T-helper 9 cell (primary cell): ENCODE measurements at places on chromosomes 12 and 14.

- DNase-seq = no peak
Observed at GRCh38 chr12:100346660-100347059, 10.2 kb upstream of the SLC17A8 start.

DNA sequence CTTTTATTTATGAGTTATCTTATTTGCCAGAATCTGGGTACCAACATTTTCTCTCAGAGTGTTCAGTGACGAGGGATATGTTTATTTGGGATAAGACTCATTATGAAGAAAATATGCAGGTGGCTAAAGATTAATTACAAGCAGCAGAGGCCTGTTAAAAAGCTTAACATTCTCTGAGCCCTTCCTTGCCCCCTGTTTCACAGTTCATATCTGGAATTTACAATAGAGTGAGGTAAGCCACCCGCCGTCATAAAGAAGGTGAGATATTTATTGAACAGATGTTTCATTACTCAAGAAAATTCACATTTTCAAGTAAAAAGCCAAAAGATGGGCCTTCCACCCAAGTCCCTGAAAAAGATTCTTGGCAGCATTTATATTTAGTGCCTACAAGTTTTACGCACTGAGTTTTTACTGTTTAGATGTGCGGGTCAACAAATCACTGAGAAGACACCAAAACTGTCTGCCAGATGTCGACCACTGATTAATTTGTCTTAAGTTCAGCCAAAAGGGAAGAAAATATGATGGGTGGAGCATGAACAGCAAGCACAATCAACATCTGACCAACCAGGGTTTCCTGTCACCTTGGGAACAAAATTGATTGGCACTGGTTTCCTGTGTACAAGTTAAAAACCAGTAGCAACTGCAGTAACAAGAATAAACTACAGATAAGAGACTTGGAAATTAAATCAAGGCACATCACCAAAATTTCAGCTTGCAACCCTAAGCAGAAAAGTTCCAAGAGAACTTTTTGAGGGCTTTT lies 85.5 kb upstream of the PTPRB start:
- no peak for DNase-seq

DNA sequence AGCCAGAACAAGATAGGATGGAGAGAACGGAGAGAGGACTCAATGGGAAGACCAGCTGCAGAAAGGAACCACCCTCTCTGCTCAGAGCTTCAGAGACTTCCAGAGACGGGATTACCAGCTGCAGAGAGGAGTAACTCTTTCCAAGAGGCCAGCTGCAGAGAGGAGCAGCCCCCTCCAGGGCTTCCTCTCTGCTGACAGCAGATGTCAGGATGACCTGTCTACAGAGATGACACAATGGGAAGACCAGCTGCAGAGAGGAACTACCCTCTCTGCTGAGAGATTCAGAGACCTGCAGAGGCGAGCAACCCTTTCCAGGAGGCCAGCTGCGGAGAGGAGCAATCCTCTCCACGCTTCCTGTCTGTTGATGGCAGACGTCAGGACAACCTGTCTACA lies 61.8 kb downstream of the KLRG1 start:
- no peak for DNase-seq

DNA sequence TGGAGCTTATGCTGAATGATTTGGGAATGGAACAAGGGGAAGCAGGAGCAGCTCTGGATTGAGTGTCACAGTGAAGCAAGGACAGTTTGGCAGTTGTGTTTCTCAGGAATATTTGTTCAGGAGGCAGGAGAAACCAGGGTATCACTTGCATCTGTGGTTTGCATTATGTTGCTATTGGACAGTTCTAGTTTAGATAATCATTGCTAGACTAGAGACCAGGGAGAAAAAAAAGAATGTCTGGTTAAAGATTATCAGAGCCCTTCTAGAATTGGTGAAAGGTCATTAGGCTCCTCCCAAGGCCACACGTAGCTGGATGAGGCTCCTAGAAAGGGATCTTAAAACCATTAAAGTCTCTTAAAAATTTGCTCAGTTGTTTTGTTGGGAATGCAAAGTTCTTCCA lies 17.0 kb upstream of the SRSF5 start:
- DNase-seq = no peak

GRCh38 chr12:5661811-5662210 lies 229.9 kb downstream of the NTF3 start:
- no peak for DNase-seq

GRCh38 chr12:33370318-33370717 lies 69.3 kb downstream of the SYT10 start:
- no peak for DNase-seq

- DNase-seq = no peak
Observed at GRCh38 chr14:41489315-41489972, 117.2 kb upstream of the LRFN5 start.

DNA sequence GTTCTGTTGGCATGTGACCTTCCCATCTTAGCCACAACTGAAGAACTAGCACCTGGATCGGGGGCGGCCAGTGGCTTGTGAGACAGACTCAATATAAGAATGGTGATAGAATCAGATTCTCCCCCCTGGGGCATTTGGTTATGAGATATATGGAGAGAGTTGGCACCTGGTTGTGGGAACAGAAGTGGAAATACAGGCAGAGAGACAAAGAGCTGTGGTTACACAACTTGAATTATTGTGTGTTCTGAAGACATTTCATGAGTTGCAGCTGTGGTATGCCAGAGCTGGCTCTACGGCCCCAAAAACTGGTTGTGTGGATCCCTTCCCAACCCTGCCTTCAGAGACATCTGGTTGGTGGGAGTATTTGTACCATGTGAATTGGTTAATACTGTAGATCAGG lies 2.9 kb upstream of the MSRB3 start:
- DNase-seq = no peak

DNA sequence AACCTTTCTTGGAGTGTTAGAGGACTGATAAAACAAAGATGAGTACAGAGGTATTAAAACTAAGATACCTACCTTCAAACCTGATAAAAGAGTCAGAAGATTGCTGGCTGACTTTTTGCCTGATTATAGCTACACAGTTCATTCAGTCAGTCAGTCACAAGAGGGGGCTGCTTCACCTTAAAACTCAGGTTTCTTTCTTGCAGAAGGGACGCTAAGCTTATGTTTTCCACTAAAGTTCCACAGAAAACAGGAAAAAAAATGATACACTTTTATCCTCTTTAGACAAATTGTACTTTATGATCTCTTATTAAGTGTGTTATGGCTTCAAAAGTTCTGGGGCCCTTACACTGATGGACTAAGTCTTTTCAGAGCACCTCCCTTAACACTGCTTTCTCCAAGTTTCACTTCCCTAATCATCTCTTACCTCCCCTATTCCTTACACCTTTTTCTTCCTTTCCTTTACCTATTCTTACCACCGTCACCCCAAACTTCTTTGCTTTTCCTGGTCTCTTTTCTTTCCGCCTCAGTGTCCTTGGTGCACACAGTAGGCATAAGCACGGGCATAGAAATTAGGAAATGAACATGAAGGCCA lies 448.7 kb upstream of the OR4E1 start:
- no peak for DNase-seq

DNA sequence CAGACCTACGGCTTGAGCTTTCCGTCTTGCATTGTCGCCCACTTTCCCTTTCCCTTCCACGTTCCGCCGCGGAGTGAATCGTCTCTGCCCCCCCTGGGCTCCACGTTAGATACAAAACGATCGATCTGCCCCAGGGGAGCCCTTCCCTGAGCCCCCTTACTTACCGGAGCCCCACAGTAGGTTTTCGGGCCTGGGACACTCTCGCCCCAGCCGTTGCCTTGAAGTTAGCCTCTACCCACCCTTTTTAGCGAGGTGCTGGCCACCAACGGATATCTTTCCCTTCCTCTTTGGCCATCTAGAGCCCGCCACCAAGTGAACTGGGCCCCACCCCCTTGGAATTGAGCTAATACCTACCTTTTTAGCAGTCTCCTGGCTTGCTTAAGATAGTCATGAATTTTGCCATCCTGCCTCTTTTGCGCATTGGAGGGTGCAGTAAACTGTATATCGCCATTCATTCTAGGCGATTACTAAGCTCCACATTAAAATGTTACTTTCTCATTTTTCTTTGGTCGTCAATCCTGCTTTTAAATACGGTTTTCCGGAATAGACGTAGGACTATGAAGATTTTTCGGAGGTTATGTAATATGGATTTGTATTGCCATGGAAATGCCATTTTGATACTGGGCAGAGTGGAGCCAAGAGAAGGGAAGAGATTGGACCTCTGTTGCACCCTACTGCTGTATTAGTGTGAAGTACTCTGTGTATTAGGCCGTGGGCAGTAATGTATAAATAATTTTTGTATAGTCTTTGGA lies 764 bp downstream of the RBM25 start:
- no peak for DNase-seq

- no peak for DNase-seq
Observed at GRCh38 chr12:88865537-88865936, 285.3 kb upstream of the KITLG start.

DNA sequence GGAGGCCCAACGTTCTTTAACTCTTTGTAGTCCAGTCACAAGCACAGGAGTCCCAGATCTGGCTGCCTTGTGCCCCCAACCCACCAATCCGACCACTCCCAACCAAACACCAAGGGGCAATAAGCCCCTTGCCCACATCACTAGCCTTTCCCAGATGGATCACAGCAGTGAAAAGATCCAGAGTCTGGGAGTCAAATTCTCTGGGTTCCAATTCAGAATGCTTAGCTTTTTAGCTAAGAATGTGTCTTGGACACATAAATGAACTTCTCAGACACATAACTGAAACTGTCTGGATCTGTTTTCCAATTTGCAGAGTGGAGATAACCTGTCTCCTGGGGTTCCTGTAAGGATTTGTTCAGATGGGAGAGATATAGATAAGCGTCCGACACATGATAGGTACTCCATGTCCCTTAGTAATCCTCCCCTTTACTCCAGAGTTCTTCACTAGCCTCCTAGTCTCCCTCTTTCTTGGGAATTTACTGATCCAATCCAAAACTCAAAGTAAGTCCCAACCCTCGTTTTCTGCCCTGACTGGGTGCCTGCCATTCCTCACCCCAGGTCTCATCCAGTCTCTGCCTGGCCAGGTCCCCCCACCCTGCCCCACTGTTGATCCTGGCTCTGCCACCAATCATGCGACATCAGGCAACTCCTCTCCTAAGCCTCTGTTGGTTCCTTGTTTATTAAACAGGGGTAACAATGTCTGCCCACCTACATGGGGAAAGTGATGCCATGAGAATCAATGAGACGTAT lies 439 bp upstream of the TNFRSF1A start:
- DNase-seq = no peak

- DNase-seq = no peak
Observed at GRCh38 chr14:37559386-37559785, 35.7 kb downstream of the FOXA1 start.

DNA sequence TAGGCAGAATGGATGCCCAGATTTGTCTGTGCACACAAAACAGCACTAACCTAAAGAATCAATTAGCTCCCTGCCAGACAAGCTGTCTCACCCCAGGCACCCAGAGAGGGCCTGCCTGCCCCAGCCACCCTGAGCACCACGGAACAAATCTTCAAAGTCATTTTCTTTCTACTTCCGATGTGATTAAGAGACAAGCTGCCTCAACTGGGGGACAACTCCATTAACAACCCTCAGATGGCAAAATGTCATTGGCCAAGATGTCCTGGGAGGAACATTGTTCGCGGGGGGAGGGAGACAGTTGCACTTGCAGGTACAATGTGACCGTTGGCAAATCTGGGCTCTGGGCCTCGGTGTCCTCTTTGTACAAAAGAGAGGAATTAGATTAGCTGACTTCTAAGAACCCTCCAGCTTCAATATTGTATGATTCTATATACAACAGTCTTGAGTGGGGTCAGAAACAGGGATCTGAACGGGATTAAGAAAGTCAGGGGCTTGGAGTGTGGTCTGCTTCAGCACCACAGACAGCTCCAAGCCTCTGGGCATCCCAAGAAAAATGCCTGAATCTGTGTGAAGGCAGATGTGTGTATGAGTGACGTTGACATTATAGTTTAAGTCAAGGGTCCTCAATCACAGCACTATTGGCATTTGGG lies 42.8 kb upstream of the CMKLR1 start:
- DNase-seq = no peak

- DNase-seq = no peak
Observed at GRCh38 chr14:50417853-50418252, 21.2 kb upstream of the CDKL1 start.

DNA sequence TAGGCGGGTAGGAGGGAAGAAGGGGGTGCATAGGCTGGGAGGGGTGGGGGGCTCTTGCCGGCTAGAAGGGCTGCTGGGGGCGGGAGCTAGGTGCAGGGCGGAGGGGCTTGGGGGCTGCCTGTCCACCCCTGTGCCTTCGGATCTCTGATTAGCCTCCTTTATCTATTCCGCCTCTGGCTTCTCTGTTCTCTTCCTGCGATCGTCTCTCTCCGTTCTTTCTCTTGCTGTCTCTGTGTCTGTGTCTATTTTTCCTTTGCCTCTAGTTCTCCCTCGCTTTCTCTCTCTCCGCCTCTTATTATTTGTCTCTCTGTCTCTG lies 166.7 kb upstream of the LHX5 start:
- no peak for DNase-seq

- no peak for DNase-seq
Observed at GRCh38 chr14:77579065-77579464, 37.4 kb downstream of the SPTLC2 start.

GRCh38 chr12:109538191-109538863 lies 35.0 kb downstream of the MMAB start:
- no peak for DNase-seq

- no peak for DNase-seq
Observed at GRCh38 chr12:94525951-94526350, 66.3 kb upstream of the CEP83 start.

DNA sequence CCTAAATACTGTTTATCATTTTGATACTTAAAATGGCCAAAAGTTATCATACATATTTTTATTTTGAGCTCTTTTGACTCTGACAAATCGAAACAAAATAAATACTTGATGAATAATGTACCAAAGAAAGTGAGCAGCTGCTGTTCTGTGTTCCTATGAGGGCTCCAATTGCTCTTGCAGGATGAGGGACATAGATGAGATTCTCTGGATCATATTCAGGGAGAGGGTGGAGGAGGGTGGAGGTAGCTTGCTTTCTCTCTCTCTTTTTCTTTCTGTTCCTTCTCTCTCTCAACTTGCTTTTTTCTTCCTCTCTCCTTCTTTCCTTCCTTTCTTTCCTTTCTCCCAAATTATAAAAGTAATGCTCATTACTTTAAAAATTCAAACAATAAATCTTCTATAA lies 8.9 kb upstream of the MYH7 start:
- no peak for DNase-seq

GRCh38 chr12:25482625-25483024 lies 70.5 kb downstream of the LMNTD1 start:
- no peak for DNase-seq

DNA sequence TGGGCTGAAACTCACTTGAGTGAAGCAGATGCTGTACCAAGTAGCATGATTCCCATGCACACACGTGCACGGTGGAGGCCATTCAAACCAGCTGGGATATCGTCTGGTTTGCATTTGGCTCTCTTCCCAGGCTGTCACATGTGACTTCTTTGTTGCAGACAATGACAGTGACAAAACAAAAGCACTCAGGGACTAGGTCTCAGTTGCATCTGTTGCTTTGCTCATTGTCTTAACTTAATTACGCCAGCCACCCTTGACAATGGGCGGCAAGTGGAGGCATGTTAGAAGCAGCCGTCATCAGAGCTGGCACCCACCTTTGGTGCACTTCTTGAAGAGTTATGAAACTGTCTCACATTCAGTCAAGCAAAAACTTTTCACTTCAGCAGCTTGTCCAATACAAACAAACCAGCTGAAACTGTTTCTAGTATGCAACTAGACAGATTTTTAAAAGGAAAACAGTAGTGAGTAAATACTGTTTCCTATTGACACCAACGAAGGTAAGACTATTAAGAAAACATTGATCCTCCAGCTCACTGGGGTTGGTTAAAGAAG lies 74.3 kb downstream of the IGF1 start:
- no peak for DNase-seq

GRCh38 chr14:59349258-59349701 lies 115.9 kb downstream of the GPR135 start:
- no peak for DNase-seq

GRCh38 chr14:100234511-100234910 lies 4.4 kb upstream of the YY1 start:
- no peak for DNase-seq
